ENCODE measurements at places on chromosomes 2 and 18.

GRCh38 chr2:172436889-172437288 lies 9.5 kb downstream of the ITGA6 start:
- DNase-seq = no peak

DNA sequence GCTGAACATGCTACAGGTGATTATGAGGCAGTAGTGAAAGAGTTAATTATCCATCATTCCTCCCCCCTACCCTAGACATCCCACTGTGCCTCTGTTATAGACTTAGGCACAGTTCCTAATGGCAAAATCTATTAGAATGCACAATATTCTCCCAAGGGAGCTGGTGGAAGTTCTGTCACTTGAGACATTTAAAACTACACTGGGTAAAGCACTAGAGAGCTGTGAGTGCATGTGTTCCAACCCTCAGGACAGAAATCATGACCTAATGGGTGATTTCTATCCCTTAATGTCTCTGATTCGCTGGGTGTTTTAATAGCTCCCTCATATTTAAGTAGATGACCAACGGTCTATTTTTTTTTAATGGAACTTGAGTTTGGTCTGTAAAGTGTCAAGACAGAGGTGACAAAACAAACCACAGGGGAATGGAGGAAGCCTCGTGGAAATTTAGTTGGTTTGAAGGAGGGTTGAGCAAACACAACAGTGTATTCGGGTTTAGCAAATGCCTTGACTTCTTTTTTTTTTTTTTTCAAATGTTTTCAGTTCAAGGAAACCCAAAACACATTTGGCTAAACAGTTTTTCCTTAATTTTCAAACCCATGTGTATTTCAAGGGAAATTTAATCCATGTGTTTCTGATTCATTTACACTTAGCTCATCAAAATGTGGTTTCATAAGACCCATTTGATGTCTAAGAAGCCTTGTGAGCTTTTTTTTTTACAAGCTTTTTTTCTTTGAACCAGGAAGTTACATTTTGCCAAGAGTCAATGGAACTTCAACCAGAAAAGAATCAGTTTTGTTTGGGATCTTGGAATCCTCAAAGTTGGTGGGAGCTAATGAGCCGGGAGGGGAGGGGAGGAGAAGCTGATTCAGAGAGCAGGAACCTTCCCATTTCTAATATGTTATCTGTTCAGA lies 665.1 kb upstream of the ZEB2 start:
- no peak for DNase-seq

DNA sequence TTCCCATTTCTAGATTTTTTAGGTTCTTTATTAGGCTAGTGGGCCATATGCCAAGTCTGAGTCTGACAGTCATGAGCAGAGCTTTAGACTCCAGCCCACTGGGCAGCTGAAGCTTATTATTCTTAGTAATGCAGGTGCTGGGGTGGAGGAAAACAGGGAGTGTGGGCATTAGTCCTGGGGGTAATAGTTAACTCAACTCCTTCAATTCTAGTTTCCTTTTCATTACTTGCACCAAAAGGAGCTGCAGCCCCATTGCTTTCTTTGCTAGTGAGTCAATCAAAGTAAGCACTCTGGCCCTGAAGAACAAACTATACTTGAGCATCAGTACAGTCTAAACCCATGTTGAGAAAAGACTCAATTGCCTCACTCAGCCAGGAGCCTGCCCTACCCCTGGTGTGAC lies 35.5 kb downstream of the ICOS start:
- no peak for DNase-seq

DNA sequence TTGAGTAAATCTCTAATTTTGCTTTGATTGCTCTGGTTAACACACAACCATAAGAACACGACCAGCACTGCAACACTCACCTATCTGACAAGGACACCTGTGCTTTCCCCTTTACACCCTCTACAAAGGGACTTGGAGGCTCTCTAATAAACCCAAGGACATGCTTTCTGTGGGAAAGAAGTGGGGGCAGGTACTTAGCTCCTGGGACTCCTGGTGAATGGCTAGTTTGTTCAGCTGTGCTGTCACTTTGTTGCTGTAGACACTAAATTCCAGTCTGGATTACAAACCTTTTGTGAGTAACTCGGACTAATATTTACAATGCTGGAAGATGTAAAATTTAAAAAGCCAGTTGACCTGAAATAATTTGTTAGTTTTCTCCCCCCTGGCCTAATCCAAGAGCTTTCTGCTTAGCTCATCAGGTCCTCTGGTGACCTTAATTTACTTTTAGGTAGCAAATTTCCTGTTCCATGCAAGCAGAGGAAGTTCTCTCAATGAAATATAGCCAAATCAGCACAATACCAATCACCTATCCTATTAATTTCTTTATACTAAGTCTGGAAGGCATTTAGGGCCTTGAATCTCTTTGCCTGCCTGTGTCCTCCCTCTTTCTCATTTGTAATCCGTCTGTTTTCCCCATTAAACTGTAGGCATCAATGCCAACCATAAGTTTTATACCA lies 67.5 kb downstream of the PLCL1 start:
- DNase-seq = no peak

GRCh38 chr2:11387100-11387390 lies 42.6 kb upstream of the ROCK2 start:
- no peak for DNase-seq

DNA sequence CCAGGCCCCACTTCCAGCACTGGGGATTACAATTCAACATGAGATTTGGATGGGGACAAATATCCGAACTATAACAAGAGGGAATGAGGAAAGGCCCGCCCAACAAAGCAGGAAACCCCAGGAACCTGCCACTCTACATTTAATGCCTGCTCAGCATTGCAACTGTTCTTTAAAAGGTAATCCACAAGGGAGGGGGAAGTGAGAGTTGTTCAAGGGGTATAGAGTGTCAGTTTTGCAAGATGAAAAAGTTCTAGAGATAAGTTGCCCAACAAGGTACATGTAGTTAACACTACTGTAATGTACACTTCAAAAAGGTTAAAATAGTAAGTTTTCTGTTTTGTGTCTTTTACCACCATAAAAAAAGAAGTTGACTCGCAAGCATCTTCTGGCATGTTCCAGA lies 137.6 kb downstream of the MBD2 start:
- DNase-seq = no peak

- DNase-seq = no peak
Observed at GRCh38 chr18:57640749-57641148, 19.1 kb upstream of the NARS1 start.

DNA sequence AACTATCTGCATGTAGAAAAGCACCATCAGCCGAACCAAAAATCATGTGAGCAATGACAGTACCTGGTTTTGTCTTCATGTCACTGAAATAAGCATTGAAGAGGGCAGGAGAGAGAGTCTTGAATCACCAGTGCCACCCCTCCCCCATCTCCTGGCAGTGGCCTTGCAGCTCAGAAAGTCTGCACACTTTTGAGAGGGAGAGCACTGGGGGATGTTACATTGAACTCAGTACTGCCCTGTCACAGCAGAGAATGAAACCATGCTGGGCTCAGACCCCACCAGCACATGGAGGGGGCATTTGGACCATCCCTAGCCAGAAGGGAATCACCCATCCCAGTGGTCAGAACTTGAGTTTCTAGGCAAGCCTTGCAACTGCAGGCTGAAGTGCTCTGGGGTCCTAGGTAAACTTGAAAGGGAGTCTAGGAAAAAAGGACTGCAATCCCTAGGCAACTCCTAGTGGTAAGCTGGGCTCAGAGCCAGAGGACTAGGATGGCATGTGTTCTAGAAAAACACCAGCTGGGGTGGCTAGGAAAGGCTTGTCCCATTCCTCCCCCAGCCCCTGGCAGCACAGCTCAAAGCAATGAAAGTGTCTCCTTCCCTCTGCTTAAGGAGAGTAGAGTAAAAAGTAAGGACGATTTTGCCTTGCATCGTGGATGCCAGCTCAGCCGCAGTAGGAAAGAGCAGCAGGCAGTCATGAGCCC lies 259.9 kb upstream of the MYT1L start:
- DNase-seq = no peak

DNA sequence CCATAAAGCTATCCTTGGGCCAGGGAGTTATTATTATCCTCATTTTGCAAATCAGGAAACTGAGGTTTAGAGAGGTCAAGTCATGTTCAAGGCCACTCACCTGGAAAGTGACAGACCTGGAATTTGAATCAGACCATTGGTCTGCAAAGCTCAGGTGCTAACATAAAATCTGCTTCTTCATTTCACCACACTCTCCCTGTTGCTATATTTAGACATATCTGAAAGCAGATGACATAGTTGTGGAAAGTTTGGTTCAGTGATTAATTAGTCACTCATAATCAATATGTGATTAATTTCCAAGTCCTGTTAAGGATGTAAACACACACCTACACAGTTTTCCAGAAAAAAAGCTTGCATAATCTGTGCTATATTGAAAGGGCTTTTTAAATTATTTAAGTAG lies 57.4 kb downstream of the LINC00305 start:
- DNase-seq = no peak

DNA sequence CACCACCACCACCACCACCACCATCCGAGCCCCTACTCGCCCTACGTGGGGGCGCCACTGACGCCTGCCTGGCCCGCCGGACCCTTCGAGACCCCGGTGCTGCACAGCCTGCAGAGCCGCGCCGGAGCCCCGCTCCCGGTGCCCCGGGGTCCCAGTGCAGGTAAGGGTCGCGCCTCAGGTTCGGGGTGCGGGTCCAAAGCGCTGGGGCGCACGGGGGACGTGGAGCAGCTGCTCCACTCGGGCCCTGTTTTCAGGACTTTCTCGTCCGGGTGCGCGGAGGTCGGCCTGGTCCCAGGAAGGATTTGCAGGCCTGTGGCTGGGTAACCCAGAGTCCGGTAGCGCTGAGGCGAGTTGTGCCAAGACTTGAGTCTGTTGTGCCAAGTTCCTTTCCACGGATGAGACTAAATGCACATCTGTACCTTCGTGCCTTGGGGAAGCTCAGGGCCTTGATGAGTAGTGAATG lies 2.8 kb downstream of the GATA6 start:
- DNase-seq = no peak

DNA sequence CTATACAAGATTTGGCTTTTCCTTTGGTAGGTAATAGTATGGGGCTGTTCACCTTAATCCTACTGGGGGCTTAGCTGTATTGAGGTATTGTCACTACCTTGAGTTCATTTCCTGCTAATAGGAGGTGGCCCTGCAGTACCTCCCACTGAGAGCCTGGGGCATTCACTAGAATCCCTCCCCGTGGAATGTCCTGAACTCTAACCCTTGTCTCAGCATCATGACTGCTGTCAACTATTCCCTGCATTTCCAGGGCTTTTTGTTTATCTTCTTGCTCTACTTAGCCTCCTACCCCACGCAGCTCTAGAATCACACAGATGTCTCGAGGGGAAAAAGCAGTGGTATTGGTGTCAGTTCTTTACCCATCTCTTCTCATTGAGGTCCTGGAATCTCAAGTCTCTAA lies 542.3 kb downstream of the METTL4 start:
- no peak for DNase-seq

GRCh38 chr2:24863641-24864040 lies 56.4 kb downstream of the ADCY3 start:
- DNase-seq = no peak

GRCh38 chr2:288758-289361 lies 969 bp upstream of the ALKAL2 start:
- DNase-seq = no peak

GRCh38 chr2:43605079-43605655 lies 9.3 kb upstream of the THADA start:
- DNase-seq = peak; percentile 62

GRCh38 chr2:201194097-201194496 lies 11.2 kb downstream of the CASP10 start:
- DNase-seq = peak; percentile 87

- DNase-seq = peak; percentile 97
Observed at GRCh38 chr2:38508311-38509039, 94.3 kb downstream of the HNRNPLL start.

DNA sequence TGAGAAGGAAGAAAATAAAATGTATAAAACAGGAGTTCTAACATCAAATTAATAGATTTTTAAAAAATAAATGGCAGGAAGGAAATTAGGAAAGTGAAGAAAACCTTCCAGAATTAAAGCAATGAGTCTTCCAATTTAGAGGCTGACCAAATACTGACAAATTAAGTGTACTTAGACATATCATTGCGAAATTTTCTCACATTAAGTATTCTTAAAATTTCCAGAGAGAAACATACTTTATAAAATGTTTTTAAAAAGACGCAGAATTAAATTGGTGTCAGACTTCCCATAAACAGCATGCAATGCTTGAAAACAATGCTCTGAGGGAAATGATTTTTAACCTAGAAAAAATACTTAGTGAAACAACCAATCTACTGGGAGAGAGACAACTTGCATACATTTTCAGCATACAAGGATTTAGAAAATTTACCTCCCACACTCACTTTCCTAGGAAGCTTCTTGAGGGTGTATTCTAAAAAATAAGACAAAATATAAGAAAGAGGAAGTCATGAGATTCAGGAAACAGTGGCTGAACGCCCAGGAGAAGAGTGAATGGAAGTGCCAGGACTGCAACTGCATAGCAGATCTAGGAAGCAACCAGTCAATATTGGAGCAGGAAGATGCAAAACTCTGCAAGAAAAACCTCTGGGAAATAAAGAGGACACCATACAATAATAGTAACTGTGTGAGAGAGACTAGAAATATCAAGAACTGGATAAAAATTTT lies 339.9 kb downstream of the ADCYAP1 start:
- DNase-seq = no peak

DNA sequence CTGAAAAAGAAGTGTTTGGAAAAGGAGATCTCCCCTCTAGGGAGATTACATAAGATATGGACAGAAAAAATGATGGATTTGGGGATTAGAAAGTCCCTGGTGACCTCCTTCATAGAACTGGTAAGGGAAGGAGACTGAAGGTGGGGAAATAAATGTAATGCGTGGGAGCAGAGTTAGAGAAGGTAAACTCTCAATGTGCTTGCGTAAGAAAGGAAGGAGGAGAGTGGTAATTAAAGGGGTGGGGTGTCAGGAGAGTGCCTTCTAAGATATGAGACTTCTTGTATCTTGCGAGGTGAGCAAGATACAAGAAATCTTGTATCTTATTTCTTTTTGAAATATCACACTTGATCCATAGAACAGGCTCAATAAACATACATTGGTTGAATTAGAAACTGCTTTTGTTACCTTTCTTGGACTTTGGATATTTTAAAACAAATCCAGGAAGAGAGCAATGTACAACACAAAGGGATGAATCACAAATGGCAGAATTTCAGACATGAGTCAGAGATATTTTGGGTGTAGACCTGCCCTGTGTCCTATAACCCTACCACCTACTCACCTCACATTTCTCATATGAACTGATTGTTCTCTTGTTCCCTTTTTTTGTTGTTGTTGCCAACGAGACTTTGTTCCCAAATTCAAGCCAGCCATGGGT lies 342.4 kb downstream of the INSIG2 start:
- no peak for DNase-seq

DNA sequence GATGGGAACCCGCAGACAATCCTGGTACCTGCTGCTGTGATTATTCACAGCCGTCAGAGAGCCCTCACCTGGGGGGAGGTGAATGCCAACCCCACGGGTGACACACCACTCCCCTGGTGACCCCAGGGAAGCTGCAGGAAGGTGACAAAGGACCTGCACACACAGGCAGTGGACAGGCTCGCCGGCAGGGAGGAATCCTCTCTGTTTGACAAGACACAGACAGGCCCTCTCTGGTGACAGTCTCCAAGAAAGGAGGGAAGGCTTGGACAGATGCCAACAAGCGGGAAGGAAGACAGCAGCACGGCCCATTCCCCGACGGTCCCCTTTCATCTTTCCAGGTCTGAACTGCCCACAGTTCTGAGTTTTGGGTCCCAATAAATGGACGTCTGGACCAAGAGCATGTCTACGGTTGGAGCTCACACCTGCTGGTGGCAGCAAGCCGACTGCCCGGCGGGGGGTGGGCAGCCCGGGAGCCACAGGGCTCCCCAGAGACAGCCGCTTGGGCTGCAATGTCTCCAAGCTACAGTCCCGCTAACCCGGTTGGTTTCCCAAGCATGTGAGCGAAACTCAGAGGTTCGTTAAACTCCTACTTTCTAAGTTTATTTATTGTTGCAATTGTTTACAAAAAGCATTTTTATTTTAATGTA lies 31.8 kb downstream of the HDAC4 start:
- no peak for DNase-seq

GRCh38 chr2:48400553-48401164 lies 129.3 kb upstream of the STON1 start:
- no peak for DNase-seq

All from Karpas-422 (cell line).